ENCODE measurements at places on chromosomes 5 and 9.

GRCh38 chr9:99286536-99286935, 64.5 kb downstream of the SEC61B start:
- no peak for DNase-seq

DNA sequence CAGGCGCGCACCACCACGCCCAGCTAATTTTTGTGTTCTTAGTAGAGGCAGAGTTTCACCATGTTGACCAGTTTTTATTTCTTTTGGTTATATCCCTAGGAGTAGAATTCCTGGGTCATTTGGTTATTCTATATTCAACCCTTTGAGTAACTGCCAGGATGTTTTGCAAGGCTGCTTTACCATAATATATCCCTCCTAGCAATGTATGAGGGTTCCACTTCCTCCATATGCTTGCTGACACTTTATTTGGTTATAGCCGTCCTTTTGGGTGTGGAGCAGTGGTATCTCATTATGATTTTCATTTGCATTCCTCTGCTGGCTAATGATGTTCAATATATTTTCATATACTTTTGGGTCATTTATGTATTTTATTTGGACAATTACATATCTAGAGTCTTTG, 81.2 kb downstream of the RAB24 start:
- no peak for DNase-seq

DNA sequence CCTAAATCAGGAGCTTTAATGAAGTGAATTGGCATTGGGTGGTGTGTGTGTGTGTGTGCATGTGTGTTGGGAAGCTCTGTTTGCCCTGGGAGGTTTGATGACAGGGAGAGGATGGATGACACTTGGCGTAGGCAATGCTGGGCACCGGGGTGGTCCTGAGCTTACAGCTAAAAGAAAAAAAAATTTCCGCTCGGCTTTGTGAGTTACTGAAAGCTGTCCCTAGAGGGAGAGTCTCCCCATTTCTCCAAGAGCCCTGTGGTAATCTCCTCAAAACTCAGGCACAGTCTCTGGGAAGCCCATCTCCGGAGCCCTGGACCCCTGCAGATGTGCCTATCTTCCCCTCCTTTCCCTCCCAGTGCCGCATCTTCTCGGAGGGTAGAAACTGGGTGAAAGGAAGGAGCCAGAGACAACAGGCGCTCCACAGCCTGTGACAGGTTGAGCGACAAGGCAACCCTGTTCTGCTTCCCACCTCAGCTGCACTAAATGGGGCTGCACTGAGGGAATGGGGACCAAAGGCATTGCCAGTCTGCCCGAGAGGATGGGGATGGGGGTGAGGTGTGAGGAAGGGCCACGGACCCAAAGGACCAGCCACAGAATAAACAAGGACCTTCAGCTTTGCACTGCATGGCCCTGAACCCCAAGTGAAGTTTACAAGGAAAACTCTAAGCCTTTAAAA, 35.8 kb upstream of the TIFAB start:
- no peak for DNase-seq

- no peak for DNase-seq
Observed at GRCh38 chr9:137592767-137593166, 2.5 kb upstream of the ZMYND19 start.

GRCh38 chr5:160188141-160189015, 40.9 kb upstream of the FABP6 start:
- DNase-seq = no peak

GRCh38 chr5:137635521-137635921, 100.4 kb downstream of the KLHL3 start:
- no peak for DNase-seq

- no peak for DNase-seq
Observed at GRCh38 chr9:77987081-77987656, 44.4 kb downstream of the GNAQ start.

DNA sequence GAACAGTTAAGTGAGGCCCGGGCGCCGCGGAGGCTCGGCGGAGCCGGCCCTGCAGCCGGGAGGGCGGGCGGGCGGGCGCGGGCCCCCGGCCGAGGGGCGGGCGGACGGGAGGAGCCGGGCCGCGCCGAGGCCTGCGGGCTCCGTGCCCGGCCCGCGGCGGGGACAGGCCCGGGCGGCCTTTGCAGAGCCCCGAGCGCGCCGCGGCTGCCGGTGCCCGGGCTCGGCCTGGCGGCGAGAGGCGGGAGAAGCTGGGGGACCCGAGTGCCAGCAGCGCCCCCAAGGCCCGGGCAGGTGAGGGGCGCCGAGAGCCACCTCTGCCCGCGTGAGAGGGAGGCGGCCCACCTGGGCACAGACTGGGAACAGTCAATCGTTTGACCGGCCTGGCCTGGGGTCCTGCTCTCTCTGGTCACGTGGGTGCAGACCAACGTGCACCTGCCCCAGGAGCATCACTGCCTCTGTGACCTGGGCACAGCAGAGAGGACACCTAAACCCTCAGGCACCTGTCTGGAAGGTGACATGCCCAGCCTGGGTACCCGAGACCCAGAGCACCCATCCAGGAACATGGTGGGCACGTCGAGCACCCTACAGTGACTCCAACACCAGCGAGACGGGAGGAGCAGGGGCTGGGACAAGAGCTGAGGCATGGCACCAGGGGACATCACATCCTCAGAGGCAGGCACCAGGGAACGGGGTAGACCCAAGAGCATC, 531 bp downstream of the MVB12B start:
- no peak for DNase-seq

- DNase-seq = no peak
Observed at GRCh38 chr5:178350361-178351220, 118.0 kb upstream of the PHYKPL start.

Data from activated CD4-positive, alpha-beta T cell treated with anti-CD3 and anti-CD28 coated beads, Interleukin-2, Interleukin-4, amounts not matched to agents 100 ng/mL and 50 ng/mL, durations not matched to agents 16 hours and 8 hours (primary cell).